Left lung (tissue), 14 donors: ENCODE measurements at places on chromosomes 6 and 20. TPM values are rescaled to one million over a fixed set of nuclear protein-coding genes. Genes with fewer than 3 reads are reported as not detected.

Gene ZBTB46
- 9.2 TPM for total RNA-seq

Gene ISM1
- 0.71 TPM for total RNA-seq

Gene TRIM38
- total RNA-seq, result 13.1 TPM

Gene PPP1R3G
- 0.17 TPM for total RNA-seq

Gene HCK
- total RNA-seq, result 30.8 TPM

Gene DPPA5
- total RNA-seq, result not detected
